ENCODE measurements at places on chromosomes 1 and 21.

- DNase-seq: no peak
Measured at GRCh38 chr1:150109586-150109985, 40.1 kb upstream of the PLEKHO1 start.

DNA sequence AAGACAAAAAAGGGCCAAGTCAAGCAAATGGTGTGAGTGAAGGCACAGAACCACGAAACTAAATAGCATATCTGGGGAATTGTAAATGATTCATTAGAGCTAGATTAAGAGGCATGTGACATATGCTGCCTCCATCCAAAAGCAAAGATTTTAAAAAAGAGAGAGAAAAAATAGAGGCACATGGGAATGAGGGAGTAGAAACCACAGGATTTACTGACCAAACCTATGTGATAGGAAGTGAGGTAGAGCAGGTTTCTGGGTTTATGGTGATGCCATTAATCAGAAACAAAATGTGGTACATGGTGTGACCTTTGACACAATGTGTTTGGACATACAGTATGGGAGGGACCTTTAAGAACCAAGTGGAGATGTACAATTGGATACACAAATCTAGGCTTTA, 13.6 kb downstream of the C1orf52 start:
- DNase-seq: no peak

DNA sequence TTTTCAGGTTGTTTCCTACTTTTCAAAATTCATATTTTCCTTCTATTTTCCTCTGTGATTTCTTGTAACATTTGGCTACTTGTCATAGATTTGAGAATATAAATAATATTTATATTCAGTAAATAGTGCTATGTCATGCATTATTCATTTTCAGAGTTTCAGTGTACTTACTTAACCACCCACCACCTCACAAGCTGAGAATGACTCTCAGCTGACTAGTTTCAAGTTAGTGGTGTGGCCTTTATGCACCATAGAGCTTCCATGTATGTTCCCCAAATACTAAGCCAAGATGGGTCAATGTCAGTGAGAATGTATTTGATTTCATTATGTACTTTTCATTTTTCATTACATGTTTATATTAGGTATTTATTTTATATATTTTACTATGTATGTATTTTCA, 56.9 kb upstream of the RGS1 start:
- no peak for DNase-seq

DNA sequence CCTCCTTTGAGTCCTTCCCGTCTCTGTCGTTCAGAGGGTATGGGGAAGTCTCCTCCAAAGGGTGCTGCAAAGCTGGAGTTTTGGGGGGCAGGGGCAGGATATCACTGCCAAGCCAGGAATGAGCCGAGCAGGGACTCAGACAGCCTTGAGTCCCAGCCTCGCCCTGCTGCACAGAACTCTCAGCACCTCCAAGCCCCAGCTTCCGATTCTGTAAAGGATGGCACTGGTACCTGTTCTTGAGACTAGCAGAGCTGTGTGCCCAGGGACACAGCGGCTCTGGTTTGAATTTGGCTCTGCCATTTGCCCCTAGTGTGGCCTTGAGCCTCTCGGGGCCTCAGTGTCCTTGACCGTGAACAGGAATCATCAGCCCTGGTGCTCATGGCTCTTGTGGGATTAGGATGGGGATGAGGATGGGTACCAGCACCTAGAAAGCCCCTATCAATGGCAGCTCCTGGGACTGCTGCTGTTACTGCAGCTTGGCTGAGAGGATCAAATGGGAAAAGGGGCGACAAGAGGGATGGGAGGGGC, 1.5 kb upstream of the FBLIM1 start:
- no peak for DNase-seq

GRCh38 chr1:154557939-154558719, at the start of gene UBE2Q1:
Gene UBE2Q1, minus strand, starts transcription at chr1:154558662. Its CDS starts 109 bp downstream, at chr1:154558553.
- no peak for DNase-seq

GRCh38 chr1:228911225-228912210, 176.2 kb downstream of the RHOU start:
- DNase-seq: no peak

GRCh38 chr1:2595261-2595811, 8.8 kb downstream of the PRXL2B start:
- DNase-seq: no peak

DNA sequence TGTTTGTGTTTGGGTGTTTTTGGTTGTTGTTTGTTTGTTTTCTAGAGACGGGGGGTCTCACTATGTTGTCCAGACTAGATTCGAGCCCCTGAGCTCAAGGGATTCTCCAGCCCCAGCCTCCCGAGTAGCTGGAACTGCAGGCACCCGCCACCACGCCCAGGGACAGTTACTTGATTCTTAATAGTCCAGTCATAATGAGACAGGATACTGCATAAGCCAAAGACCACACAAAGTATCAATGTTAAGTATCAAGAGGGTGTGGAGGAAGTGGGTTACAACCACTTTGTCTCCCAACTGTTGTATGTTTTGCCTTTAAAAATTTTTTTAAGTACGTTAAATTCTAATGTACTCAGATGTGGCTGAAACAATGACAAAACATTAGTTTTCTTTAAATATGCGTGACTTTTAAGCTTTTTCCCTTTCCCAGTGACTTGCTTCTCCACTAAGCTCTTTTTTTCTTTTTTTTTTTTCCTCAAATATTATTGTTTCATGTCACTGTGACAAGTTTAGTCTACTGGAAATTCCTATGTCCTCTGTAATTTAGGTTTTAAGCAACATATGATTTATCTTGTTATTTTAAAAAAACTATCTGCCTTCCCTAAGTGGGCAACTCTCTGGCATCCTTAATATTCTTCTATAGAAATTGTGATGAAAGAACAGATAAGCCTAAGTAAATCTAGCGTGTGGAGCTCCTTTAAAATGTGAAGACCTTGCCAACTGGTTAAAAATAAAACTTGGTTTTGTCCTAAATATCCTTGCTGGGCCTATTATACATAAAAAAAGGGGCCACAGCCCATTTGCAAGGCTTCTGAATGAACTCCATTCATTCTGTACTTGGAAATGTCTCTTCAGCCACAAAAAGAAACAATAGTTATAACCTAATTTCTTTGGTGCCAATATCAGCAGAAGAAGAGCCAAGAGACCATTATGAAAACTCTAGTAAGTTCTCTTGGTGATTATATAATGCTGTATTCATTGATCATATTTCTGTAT, 56.2 kb upstream of the DPH5 start:
- DNase-seq: no peak

DNA sequence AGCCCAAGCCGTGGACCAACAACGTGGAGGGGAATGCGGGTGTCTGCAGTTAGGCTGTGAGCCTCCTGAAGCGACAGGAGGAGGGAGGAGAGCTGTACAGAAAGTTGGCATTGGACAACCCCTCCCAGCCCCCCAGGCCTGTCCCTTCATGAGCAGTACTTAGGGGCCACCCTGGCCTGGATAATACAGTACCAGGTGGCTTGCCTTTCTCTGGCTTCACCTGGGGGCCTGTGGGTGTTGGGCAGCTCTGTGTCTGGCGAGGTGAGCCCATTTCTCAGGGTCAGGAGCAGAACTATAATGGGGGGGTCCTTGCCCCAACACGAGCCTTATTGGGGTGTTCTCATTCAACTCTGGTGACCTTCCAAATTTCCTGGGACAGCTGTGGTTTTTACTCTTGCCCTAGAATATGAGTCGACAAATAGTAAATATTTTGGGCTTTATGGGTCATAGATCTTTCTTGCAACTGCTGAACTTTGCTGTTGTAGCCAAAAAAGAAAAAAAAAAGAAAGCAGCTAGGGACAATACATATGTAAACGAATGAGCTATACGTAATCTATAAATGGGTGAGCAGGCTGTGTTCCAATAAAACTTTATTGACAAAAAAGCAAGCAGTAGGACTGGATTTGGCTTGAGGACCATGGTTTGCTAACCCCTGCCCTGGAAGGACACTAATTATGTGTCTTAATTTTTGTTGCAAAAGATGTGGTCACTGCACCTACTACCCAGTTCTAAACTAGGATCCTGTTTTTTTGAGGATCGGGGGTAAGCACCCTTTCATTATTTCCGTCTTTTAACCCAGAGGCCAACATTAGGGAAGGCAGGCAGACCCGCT, 11.4 kb downstream of the COQ8A start:
- no peak for DNase-seq

- DNase-seq: no peak
Measured at GRCh38 chr1:117607471-117607870, 1.6 kb downstream of the TENT5C start.

DNA sequence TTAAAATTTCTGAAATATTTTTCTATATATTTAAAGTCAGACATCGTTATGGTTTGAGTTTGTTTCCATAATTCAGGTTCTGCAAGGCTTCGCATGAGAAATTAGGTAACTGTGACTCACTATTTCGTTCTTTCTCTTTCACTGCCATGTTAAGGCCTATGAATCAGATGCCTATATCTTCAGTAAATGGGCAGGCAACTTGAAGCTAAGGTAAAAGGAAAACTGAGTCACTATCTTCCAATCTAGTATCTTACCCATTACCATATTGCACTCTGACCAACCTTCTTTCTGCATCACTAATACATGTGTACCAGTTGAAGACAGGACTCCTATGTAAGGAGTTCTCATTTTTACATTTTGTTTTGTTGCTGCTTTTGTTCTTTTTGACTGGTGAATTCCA, 37.8 kb downstream of the PYHIN1 start:
- DNase-seq: no peak

- DNase-seq: no peak
Measured at GRCh38 chr1:227351443-227351842, 33.2 kb upstream of the CDC42BPA start.

DNA sequence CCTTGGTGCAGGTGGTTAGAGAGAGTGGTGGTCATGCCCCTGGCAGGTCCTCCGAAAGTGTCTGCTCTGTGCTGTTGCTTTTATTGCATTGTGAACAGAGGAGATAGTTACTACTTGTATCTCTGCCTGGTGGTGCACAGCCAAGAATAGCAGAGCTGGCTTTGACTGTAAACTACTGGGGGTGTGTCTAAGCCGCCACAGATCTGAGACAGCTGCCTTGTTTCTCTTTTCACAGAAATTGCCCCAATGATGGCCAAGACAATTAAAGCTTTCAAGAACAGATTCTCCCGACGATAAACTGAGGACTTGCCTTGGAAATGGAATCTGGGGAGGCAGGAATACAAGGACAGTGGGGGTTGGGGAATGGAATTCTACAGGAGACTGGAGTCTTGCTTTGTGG, 16.0 kb downstream of the ELOA start:
- DNase-seq: no peak

DNA sequence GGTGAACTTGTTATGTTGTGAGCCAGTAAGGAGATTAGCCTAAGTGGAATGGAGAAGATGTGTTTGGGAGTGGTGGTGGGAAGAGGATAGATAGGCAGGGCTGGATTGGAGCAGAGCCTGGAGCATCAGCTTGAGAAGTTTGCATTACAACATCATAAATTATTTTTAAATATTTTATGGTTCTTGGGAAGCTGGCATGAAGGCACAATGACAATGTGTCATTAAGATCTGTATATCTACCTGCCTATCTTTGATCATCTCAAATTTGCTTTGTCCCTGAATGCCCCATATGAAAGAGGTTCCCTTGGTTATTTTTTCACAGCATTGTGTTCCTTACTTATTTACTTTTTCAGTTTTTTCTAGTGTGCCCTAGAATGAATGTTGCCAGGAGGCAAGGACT, 32.3 kb downstream of the HRNR start:
- no peak for DNase-seq

DNA sequence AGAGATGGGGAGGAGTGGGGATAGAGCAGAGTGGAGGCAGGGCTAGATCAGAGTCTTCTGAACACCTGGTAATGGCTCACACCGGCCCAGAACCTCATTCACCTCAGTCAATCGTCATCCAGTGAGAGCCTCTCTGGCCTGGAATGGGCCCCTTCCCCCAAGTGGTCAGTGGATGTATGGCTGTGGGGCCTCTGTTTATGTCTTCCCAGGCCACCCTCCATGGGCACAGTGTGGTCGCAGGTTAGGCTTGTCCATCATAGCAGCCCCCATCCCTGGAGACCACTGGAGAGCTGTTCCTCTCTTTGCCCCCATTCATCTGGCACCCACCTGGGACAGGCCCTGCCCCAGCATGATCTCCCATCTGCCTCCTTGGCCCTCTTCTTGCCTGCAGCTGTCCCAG, 29.6 kb upstream of the TENT5C start:
- no peak for DNase-seq

DNA sequence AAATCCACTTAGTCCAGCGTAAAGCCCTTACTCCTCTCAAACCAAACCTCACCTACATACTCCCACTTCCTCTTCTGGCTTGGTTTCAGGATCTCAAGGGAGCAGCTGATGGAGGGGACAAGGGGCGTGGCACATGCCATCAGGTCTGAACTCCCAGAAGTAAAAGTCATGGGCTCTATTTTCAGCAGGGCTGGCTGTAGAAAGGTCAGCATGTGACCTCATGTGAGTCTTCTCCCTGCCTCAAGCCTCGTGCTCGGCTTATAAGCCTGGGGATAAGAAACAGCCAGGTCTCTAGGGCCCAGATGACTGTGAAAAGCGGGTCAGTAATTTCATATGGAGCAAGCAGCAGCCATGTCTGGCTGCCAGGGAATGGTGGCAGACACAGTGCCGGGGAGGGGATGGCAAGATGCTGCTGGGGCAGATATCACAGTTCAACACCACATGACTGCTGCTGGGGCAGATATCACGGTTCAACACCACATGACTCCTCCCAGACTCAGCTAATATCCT, 227.9 kb downstream of the KCNH1 start:
- DNase-seq: no peak

DNA sequence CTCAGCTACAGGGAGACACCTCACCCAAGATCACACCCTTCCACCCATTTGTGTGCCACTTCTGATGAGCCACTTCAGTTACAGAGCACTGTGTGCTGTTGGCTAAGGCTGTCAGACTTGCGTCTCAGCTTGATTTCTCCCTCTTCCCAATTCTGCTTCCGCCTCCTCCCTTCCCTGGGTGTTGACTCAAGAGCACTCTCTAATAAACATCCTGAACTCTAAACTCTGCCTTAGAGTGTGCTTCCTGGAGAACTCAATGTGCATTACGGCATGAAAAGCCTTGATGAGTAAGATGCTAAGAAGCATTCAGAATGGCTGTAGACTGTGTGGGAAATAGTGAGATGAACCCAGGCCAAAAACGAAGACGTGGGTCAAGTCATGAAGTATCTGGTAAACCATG, 54.9 kb upstream of the S1PR1 start:
- DNase-seq: no peak

All from GM04504 (cell line).